ENCODE measurements at places on chromosomes 13 and 19. TPM values are rescaled to one million over a fixed set of nuclear protein-coding genes. Genes with fewer than 3 reads are reported as not detected.

Gene ZIK1
- total RNA-seq, result 4.2 TPM

Gene LSM14A
- 55.5 TPM for total RNA-seq

Gene CABP5
- total RNA-seq, result not detected

Gene LRRC25
- total RNA-seq, result not detected

Gene ZNF846
- total RNA-seq, result 46.0 TPM
